ENCODE measurements at places on chromosomes 11 and 22.

GRCh38 chr11:61596990-61597389, 16.1 kb upstream of the SYT7 start:
- DNase-seq = no peak

- DNase-seq = no peak
Measured at GRCh38 chr11:66068923-66069714, 953 bp upstream of the PACS1 start.

DNA sequence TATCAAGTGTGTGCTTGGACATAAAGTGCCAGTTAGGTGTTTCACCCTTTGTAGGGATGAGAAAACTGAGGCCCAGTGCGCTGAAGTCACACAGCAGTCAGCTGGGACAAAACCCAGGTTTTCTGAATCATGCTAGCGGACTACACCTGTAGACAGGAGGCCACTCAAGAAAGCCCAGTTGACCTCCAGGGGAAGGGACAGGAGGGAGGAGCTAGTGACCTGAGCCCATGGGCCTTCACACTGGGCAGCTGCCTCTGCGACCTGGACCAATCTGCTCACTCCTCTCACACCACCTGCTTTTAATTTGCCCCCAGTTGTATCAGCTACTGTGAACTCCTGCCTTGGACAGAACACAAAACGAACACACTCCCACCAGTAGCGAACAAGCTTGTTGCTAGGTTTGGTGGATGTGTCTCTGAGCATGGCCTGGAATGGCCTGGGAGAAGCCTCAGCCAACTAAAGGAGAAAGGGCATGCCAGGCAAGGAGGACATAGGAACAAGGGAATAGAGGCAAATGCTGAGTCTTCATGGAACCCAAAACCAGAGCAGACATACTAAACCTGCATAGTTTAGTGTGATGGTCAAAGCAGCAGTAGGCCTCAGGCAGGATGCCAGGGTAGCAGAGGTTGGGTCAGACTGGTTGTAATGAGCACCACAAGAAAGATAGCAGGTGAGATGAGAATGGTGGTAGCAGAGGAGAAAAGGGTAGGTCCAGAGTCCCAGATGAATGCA, 7.2 kb downstream of the LMO1 start:
- no peak for DNase-seq

DNA sequence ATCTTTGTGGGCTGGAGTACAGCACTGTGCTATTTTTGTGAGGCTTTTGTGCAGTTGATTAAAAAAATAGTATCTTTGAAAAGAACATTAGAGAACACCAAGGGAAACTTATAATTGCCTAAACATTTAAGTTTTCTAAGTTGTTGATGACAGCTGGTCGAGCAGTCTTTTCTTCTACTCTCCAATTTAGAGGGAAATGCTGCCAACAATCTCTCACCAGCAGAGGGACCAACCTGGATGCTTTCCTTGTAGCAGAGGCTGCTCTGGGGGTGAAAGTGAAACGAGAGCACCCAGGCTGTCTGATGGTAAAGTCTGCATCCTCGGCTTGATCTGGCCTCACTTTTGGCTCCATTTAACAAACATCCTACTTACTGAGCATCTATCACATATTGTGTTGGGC, 1286.5 kb upstream of the TENM4 start:
- peak; percentile 27 for DNase-seq

GRCh38 chr11:92204731-92205130, 19.9 kb upstream of the FAT3 start:
- DNase-seq = no peak

DNA sequence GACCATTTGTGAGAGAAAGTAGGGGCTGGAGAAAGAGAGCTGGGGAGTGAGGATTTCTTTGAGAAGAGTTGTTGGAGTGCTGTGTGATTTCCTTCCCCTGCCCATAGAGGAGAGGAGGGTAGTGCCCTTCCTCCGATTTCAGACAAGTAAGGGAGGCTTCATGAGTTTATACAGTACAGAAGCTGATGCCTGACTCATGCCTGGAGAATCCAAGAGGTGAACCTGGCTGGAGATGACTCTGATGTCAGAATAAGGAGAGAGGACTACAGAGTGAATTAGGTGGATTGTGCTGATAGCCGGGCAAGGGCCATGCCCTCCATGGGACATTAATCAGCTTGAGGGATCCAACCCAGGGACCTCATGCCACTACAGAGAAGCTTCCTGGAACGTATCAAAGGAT, 91.6 kb downstream of the FAR1 start:
- DNase-seq = no peak

DNA sequence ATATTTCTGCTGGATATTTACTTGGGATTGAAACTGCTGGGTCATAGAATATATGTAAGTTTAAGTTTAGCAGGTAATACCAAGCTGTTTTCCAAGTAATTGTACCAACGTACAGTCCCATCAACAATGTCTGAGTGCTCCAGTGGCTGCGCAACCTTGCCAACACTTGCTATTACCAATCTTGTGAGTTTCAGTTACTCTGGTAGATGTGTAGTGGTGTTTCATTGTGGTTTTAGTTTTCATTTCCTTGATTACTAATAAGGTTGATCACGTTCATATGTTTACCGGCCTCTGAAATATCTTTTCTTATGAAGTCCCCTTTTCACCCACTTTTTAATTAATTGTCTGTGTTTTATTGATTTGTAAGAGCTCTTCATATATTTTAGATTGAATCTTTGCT, 370.6 kb upstream of the CADM1 start:
- DNase-seq = no peak

DNA sequence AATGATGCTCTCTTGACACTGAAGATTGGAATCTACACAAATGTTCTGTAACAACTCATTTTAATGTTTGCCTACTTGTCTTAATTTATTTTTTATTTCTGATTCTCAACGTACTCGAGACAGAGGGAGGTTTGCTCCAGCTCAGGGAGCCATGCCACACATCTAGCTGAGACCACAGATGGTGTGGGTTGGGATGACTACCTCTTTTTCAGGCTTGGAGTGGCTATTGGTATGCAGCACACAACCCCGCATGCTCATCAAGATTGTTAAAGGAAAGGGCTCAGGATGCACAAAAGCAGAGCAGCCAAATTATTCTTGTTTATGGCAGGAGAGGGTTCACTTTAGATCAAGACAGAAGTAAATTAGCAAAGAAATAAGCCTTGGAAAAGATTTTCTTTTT, 424.5 kb downstream of the OPCML start:
- no peak for DNase-seq

- no peak for DNase-seq
Measured at GRCh38 chr11:70668204-70669202, 270.2 kb downstream of the CTTN start.

GRCh38 chr11:108253176-108253575, 30.3 kb downstream of the ATM start:
- DNase-seq = no peak

- no peak for DNase-seq
Measured at GRCh38 chr11:61055776-61056175, 46.5 kb upstream of the CD5 start.

GRCh38 chr11:125262830-125263218, 98.3 kb downstream of the PKNOX2 start:
- DNase-seq = no peak

- DNase-seq = no peak
Measured at GRCh38 chr11:2271077-2271326, 614 bp upstream of the ASCL2 start.

DNA sequence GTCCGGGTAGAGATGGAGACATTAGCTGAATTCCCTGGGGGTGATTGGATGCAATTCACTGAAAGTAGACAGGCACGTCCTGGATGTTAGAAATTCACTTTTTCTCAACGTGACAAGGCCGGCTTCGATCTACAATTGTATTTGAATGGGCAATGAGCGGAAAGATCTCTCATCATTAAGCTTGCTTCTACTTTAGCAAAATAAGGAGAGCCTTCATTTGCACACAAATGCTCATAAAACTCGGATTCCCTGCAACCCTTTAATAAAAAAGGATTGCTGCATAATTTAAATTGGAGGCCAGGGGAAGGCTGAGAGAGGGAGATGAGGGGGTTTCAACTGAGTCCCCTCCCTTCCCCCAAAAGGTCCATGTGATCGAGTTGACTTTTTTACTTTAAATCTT, 10.6 kb upstream of the PAX6 start:
- no peak for DNase-seq

- no peak for DNase-seq
Measured at GRCh38 chr11:68302670-68303069, 9.7 kb upstream of the LRP5 start.

GRCh38 chr11:106585061-106585460, 433.2 kb downstream of the GUCY1A2 start:
- peak; percentile 18 for DNase-seq

DNA sequence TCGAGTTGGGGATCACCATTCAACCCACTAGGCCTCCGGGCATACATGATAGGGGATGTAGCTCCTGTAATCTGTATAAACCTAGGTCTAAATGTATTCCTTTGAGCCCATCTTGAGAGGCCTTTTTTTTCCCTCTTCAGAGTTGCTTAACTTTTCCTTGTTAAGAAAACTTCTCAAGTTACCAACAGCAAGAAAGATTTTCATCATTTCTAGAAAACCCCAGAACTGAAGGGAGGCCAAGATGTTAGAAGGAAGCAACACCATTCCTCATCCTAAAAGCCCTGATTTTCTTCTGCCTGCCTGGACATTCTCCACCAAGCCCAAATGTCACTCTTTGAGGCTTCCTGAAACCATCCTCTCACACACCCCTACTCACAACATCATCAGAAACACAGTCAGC, 79.4 kb downstream of the TMPRSS5 start:
- DNase-seq = no peak

- DNase-seq = no peak
Measured at GRCh38 chr11:1727861-1728260, 22.5 kb downstream of the IFITM10 start.

- DNase-seq = no peak
Measured at GRCh38 chr11:68997124-68997994, 15.7 kb downstream of the MRGPRF start.

- DNase-seq = no peak
Measured at GRCh38 chr22:29647954-29648737, 44.7 kb downstream of the NF2 start.

DNA sequence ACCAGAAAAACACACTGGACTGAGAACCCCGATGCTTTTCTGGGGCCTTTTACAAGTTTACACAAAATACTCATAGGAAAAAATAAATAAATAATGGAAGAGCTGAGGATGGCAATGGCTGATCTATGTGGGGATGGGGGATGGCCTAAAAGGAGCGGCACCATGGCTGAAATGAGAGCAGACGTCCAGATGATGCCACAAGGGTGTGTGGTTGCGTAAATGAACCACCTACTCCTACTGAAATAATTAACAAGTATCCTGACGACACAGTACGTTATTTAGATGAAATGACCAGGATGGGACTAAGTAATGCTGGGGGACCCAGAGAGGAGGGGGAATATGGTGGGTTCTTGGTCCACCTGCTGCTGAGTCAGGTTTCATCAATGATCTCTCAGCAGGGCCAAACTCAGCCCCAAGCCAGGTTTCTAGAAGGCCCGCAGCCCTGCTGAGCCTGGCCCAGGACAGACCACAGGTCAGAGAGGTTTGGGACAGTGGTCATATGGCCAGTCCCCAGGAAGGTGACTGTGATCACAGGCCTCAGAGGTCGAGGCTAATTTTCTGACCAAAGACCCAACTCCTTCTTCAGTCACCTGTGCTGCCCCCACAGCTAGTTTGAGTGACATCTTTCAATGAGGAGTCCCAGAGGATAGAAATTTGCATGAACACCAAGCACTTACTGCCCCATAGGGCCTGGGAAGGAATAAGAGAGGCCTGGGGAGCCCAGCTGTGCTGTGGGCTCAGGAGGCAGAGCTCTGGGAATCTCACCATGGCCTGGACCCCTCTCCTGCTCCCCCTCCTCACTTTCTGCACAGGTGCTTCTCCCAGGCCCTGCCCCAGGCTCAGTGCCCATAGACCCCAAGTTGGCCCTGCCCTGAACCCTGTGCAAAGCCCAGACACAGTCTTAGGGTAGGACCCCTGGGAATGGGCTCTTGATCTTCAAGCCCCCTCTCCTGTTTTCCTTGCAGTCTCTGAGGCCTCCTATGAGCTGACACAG, 76.3 kb upstream of the IGLL5 start:
- no peak for DNase-seq

GRCh38 chr11:109547356-109548027, 125.5 kb downstream of the C11orf87 start:
- DNase-seq = no peak

- DNase-seq = no peak
Measured at GRCh38 chr11:7414973-7415817, 70.1 kb upstream of the OLFML1 start.

Measured in iPS DF 6.9 (cell line).